ENCODE measurements at places on chromosomes 11 and 22. TPM values are rescaled to one million over a fixed set of nuclear protein-coding genes. Genes with fewer than 3 reads are reported as not detected.

DNA sequence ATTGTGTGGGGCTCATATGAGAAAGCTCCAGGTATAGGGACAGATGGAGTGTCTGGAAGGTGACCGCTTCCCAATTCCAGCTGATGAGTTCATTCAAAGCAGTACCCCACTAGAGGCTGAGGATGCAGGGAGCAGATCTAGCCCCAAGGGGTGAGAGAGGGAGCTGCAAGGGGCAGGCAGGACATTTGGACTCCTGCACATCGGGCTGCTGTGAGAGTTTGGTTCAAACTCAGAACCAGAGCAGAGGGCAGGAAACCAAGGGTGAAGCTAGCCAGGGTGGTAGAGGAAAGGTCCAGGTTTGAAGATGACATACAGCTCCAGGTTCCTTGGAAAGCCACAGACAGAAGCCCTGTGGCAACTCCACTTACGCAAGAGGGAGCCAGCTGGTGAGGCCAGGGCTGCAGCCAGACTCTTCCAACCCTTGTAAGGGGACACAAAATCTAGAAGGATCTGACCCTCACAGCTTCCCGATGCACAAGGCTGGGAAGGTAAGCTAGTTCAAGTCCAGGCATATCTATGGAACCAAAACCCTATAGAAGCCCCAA lies 1.9 kb downstream of the CSNK2A3 start:
- H3K27ac ChIP-seq, result no peak overlapping the region
- H3K4me3 ChIP-seq, result no peak overlapping the region
- peaks cover 29% of the 10 kb centered on the region for H3K4me1 ChIP-seq
- no peak for DNase-seq
- peaks cover 10% of the 10 kb centered on the region for H3K27me3 ChIP-seq

PANX3 gene
- not detected for total RNA-seq

- no peak overlapping the region for H3K27ac ChIP-seq
- H3K27me3 ChIP-seq, result no peaks in the 10 kb centered on the region
- H3K36me3 ChIP-seq, result peaks cover 9% of the 10 kb centered on the region
- DNase-seq, result no peak
- peak overlapping the region; percentile 84 for H3K4me3 ChIP-seq
- peaks cover 8% of the 10 kb centered on the region for H3K4me1 ChIP-seq
Measured at GRCh38 chr11:16737818-16738192, 642 bp upstream of the C11orf58 start.

DNA sequence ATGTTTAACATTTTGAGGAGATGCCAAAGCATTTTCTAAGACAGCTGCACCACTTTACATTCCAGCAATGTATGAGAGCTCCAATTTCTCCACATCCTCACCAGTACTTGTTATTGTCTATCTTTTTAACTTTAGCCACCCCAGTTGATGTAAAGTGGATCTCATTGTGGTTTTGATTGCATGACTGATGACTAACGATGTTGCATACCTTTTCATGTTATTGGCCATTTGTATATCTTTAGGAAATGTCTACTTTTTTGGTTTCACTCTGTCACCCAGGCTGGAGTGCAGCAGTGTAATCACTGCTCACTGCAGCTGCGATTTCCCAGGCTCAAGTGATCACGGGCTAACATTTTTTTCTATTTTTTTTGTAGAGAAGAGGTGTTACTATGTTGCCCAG lies 8.9 kb downstream of the TTC28 start:
- peaks cover 11% of the 10 kb centered on the region for H3K36me3 ChIP-seq
- DNase-seq, result no peak
- H3K4me1 ChIP-seq, result peaks cover 4% of the 10 kb centered on the region
- no peaks in the 10 kb centered on the region for H3K27me3 ChIP-seq
- H3K27ac ChIP-seq, result no peak overlapping the region

TTC28 gene
- total RNA-seq, result 59.2 TPM

BACE1 gene
- 26.2 TPM for total RNA-seq

DNA sequence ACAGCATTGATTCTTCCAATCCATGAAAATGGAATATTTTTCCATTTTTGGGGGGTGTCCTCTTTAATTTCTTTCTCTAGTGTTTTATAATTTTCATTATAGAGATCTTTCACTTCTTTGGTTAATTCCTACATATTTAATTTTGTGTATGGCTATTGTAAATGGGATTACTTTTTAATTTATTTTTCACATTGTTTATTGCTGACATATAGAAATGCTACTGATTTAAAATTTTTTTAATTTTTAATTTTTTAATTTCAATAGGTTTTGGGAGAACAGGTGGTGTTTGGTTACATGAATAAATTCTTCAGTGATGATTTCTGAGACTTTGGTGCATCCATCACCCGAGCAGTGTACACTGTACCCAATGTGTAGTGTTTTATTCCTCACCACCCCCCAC lies 26.6 kb upstream of the OOSP4B start:
- H3K27me3 ChIP-seq, result no peaks in the 10 kb centered on the region
- no peaks in the 10 kb centered on the region for H3K36me3 ChIP-seq
- no peak for DNase-seq
- no peaks in the 10 kb centered on the region for H3K4me1 ChIP-seq
- no peak overlapping the region for H3K27ac ChIP-seq

SAA2 gene
- total RNA-seq, result not detected

DNA sequence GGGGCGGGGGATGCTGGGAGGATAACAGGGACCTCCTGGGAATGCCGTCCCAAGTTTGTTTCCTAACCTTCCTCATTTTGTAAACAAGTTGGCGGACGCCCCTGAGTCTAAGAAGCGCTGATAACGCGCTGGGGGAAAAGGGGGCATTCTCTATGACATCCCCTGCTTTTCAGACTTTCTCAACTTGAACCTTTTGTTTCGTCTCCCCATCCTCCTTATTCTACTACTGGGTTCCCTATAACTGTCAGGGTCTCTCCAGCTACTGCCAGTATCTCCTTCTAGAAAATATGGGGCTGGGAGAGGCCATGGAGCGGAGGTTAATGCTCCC lies 654 bp downstream of the TMEM86A start:
- H3K4me3 ChIP-seq, result peak overlapping the region; percentile 84
- H3K27me3 ChIP-seq, result peaks cover 15% of the 10 kb centered on the region
- H3K4me1 ChIP-seq, result peaks cover 9% of the 10 kb centered on the region
- no peaks in the 10 kb centered on the region for H3K36me3 ChIP-seq
- no peak for DNase-seq

EHF gene
- 44.8 TPM for total RNA-seq

- DNase-seq, result no peak
- H3K4me3 ChIP-seq, result no peak overlapping the region
- H3K36me3 ChIP-seq, result no peaks in the 10 kb centered on the region
- H3K27ac ChIP-seq, result no peak overlapping the region
Measured at GRCh38 chr11:4645974-4646373, 2.2 kb downstream of the OR51E1 start.

- H3K4me3 ChIP-seq, result no peak overlapping the region
- peaks cover 12% of the 10 kb centered on the region for H3K36me3 ChIP-seq
- no peak for DNase-seq
- peaks cover 26% of the 10 kb centered on the region for H3K27me3 ChIP-seq
- H3K4me1 ChIP-seq, result peaks cover 25% of the 10 kb centered on the region
- H3K27ac ChIP-seq, result no peak overlapping the region
Measured at GRCh38 chr11:125182573-125182972, 18.0 kb downstream of the PKNOX2 start.

WNT11 gene
- total RNA-seq, result 18.2 TPM

BCL2L13 gene
- 42.8 TPM for total RNA-seq

GRCh38 chr22:23683545-23683944 lies 7.3 kb upstream of the RGL4 start:
- peaks cover 14% of the 10 kb centered on the region for H3K36me3 ChIP-seq
- peaks cover 13% of the 10 kb centered on the region for H3K4me1 ChIP-seq
- H3K4me3 ChIP-seq, result no peak overlapping the region

- peaks cover 8% of the 10 kb centered on the region for H3K36me3 ChIP-seq
- no peak overlapping the region for H3K4me3 ChIP-seq
- H3K27ac ChIP-seq, result no peak overlapping the region
- no peaks in the 10 kb centered on the region for H3K27me3 ChIP-seq
Measured at GRCh38 chr22:17397756-17398547, 28.7 kb downstream of the CECR2 start.

- no peak overlapping the region for H3K27ac ChIP-seq
- DNase-seq, result peak; percentile 59
- H3K27me3 ChIP-seq, result peaks cover 37% of the 10 kb centered on the region
Measured at GRCh38 chr22:49305966-49306631, 521.6 kb downstream of the BRD1 start.

- H3K36me3 ChIP-seq, result no peaks in the 10 kb centered on the region
- peaks cover 23% of the 10 kb centered on the region for H3K4me1 ChIP-seq
- H3K4me3 ChIP-seq, result peak overlapping the region; percentile 73
Measured at GRCh38 chr11:120061761-120062560, 76.0 kb downstream of the TRIM29 start.

RHOD gene
- total RNA-seq, result 21.2 TPM
